Activated T-helper 1 cell treated with Interleukin-2 at 50 U/mL for 16 hours (primary cell): ENCODE measurements at places on chromosomes 11 and 22.

GRCh38 chr11:85044911-85045310 is 582.2 kb downstream of the DLG2 start:
- DNase-seq, result no peak

GRCh38 chr22:38841211-38841610 is 2.6 kb downstream of the NPTXR start:
- no peak for DNase-seq

GRCh38 chr22:29700900-29701154 is 19.0 kb upstream of the CABP7 start:
- no peak for DNase-seq

GRCh38 chr11:35594680-35595079 is 23.6 kb upstream of the FJX1 start:
- DNase-seq, result no peak

- DNase-seq, result no peak
Observed at GRCh38 chr11:61052182-61052972, 49.9 kb upstream of the CD5 start.

GRCh38 chr11:35116245-35116644 is 22.7 kb upstream of the CD44 start:
- no peak for DNase-seq

- no peak for DNase-seq
Observed at GRCh38 chr11:118813551-118813950, 22.6 kb upstream of the DDX6 start.

GRCh38 chr11:120317689-120318480 is 7.2 kb upstream of the TLCD5 start:
- no peak for DNase-seq

DNA sequence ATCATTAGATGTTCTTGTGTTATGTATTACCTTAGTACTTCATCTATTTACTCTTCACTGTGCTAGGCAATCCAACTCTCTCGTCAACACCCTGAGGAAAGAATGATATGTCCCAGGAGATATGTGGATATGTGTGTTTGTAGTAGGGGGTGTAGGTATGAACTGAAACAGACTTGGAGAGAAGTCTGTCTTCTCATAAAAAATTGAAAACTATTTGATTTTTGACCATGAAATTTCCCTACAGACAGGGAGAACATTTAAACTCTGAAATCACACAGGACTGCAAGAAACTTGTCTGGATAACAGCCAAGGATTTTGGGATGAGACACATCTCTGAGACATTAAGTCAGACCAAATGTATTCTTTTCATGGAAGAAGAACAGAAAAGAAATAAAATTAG is 967.0 kb upstream of the FAT3 start:
- no peak for DNase-seq

- no peak for DNase-seq
Observed at GRCh38 chr22:26303475-26303874, 125.6 kb upstream of the ASPHD2 start.

GRCh38 chr22:36858966-36859365 is 1.8 kb upstream of the NCF4 start:
- no peak for DNase-seq

- DNase-seq, result no peak
Observed at GRCh38 chr11:87203907-87204602, 166.3 kb downstream of the TMEM135 start.

- no peak for DNase-seq
Observed at GRCh38 chr11:66636411-66636810, 2.1 kb upstream of the RBM4 start.

DNA sequence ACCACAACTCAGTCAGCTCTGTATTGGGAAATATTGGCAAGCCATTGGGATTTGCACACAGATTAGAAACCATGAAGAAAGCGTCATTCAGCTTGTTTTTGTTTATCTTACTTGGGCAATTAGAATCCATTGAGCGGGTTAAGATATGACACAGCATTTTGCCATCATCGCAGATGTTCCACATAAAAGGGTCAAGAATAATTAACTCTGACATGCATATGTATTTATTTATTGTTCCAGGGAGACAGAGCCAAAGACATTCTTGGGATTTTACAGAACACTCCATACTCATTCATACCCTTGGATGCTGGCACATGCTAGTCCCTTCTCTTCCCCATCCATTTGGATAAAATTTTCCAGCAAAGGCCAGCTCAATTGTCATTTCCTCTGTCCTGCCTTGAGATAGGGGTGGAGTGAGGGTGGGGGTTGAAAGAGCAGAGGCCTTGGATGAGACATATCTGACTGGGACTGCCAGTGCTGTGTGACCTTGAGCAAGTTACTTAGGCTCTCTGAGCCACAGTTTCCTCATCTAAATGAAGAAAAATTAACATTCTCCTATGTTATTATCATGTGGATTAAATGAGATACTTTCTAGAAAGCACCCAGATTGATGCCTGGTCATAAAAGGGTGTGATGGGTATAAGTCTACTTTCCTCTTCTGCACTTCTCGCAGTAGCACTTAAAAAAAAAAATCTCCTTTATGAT is 179.7 kb downstream of the RRAS2 start:
- no peak for DNase-seq

DNA sequence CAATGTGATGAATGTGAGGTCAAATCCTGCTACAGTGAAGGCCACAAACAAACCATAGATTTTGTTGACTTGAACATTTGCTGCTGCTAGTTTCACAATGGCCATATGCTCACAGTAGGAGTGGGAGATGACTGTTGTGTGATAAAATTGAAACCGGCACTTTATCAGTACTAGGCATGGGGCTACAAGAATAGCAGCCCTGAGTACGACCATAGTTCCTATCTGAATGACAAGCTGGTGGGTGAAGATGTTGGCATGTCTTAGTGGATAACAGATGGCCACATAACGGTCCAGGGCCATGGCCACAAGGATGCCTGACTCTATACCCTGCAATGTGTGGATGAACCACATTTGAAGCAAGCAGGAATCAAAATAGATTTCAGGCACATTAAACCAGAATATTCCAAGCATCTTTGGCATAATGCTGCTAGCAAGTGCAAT is 2.8 kb downstream of the OR52A1 start:
- no peak for DNase-seq

DNA sequence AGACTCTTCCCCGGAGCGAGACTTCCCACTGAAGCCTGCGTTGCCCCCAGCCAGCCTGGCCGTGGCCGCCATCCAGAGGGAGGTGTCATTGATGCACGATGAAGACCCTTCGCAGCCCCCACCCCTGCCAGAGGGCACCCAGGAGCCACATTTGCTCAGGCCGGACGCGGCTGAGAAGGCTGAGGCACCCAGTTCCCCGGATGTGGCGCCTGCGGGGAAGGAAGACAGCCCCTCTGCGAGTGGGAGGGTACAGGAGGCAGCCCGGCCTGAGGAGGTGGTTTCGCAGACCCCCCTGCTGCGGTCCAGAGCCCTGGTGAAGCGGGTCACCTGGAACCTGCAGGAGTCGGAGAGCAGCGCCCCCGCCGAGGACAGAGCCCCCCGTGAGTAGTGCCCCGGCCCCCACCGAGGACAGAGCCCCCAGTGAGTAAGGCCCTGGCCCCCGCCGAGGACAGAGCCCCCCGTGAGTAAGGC is 6.4 kb downstream of the IRF7 start:
- no peak for DNase-seq

DNA sequence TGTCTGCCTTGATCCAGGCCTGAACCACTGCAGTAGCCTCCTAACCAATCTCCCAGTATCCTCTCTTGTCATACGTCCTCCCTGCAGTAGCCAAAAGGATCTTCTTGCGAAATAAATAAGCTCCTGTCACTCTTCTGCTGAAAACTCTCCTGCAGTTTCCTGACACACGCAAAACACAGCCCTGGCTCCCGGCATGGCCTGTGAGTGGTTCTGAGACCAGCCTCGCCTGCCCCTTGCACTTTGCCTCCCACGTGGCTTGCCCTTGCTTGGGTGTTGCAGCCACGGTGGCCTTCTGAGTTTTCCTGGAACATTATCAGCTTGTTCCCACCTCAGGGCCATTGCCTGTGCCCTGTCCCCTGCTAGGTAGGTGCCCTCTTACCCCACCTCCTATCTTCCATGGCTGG is 7.2 kb downstream of the ZC3H7B start:
- no peak for DNase-seq

DNA sequence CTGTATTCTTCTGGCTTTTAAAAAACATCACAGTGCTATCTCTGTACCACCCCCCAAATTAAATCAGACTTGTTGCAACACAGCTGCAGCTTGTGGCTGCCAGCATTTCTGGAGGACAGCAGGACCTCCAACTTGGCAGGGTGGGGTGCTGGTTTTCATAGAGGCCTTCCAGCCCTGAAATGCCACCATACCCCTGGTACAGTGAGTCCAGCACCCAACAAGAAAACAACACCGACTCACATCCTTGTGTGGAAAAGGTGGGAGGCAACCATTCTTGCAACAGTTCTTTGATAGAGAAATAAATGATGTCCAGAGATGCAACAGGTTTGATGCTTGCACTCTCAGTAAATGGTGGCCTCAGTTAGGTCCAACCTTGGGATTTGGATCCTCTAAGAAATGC is 96.0 kb downstream of the ABTB2 start:
- no peak for DNase-seq

GRCh38 chr22:27089264-27089663 is 431.9 kb downstream of the MIAT start:
- no peak for DNase-seq

DNA sequence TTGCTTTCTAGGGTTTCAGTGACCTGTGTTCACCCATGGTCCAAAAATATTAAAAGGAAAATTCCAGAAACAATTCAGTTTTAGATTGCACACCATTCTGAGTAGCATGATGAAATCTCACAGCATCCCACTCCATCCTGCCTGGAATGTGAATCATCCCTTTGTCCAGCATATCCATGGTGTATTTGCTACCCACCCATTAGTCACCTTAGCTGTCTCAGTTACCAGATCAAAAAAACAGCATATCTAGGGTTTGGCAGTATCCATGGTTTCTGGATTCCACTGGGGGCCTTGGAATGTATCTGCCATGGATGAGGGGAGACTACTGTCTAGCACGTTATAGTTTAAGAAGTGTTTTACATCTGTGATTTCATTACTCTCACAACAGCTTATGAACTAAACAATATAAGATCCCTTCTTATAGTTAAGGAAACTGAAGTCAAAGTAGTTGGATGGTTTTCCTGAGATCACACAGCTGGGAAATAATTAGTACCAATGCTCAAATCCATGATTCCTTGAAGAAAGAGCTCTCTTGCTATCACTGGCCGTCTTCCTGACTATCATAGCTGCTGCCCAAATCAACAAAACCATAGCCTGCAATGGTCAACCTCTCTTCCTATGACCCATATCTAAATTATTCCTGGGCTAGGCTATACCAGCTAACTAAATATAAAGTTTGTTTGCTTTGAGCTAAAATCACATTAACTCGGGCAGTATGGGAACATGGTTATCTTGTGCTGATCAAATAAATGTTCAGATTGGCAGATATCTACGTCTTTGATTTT is 122.6 kb downstream of the MICAL2 start:
- DNase-seq, result no peak

- DNase-seq, result no peak
Observed at GRCh38 chr11:103594283-103594682, 442.2 kb upstream of the DDI1 start.

DNA sequence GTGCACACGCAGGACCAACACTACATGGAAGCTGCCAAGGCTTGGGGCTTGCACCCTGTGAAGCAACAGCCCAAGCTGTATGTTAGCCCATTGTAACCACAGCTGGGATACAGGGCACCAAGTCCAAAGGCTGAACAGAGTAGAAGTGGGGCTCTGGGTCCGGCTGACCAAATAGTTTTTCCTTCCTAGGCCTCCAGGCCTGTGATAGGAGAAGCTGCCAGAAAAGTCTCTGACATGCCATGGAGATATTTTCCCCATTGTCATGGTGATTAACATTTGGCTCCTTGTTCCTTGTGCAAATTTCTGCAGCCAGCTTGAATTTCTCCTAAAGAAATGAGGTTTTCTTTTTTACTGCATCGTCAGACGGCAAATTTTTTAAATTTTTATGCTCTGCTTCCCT is 941.2 kb downstream of the FAM181B start:
- no peak for DNase-seq

GRCh38 chr11:12388939-12389670 is 11.7 kb downstream of the PARVA start:
- DNase-seq, result no peak

DNA sequence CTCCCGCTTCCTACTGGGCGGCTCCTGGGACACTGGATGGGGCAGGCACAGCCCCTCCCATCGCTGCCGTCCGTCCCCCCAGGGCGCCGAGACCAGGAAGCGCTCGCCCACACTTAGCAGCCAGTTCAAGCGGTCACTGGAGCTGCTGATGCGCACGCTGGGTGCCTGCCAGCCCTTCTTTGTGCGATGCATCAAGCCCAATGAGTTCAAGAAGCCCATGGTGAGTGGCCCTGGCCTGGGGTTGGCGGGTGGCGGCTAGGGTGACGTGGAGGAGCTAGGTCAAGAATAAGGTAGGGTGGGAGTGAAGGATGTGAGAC is 44.6 kb downstream of the MYO7A start:
- no peak for DNase-seq

- DNase-seq, result no peak
Observed at GRCh38 chr11:46701078-46701654, 335 bp downstream of the ZNF408 start.

- DNase-seq, result no peak
Observed at GRCh38 chr11:60504219-60504905, 10.8 kb upstream of the MS4A13 start.

GRCh38 chr11:91960770-91961169 is 263.8 kb upstream of the FAT3 start:
- DNase-seq, result no peak

DNA sequence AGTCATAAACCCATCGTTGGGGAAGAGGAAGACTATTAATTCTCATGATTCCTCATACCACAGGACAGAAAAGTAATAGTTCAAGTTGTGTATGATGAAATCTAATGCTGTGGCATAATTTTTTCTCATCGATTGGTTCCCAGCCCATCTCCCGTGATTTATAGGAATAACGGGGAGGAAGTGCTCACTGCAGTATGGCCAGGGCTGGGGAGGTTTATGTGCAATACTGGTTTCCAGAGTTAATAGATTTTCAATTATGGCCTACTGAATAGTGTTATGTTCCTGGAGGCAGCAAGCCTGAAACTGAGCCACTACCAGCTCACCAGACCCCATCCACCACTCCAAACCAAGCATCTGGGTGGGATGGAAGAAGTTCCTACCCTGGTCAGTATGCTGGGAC is 147.1 kb upstream of the NCAM1 start:
- DNase-seq, result no peak

DNA sequence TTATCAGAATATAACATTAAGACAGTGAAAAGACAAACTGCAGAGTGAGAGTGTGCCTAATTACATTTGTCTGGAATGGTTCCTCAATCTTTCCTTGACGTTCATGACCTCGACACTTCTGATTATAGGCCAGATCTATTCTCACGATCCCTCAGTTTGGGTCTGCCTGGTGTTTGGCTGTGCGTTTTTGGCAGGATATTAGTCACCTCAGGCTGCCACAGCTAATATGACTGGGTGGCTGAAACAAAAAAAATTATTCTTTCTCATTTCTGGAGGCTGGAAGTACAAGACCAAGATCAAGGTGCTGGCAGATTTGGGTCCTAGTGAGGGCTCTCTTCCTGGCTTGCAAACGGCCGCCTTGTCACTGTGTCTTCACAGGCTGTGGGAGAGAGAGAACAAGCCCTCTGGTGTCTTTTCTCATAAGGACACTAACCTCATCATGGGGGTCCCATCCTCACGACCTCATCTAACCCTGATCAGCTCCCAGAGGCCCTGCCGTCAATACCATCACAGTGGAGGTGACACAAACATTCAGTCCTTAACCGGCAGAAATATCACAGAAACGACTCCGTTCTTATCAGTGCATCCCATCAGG is 23.2 kb downstream of the IFITM10 start:
- DNase-seq, result no peak

GRCh38 chr11:121928597-121929580 is 187.1 kb downstream of the BLID start:
- no peak for DNase-seq
